ENCODE measurements at places on chromosomes 11 and 22.

DNA sequence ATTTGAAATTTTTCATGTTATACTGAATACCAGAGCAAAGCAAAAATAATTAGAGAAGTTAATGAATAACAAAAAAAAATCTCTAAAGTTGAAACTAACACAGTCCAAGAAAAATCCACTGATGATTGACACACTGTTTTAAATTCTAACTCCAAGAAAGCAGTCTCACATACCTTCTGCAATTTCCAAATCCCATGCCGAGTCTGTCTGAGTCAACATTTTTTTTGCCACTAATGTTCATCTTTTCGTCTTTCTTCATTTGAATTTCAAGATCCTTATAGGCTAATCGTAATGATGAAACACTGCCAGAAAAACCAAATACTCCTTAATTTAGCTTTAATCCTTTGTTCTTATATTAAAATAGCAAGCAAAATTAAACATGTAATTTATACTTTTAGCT, 39.5 kb downstream of the ARFGAP3 start:
- no peak for DNase-seq

- DNase-seq = no peak
These were observed 13.3 kb upstream of the MB start for GRCh38 chr22:35630387-35630793.

- peak; percentile 78 for DNase-seq
These were observed 32.3 kb downstream of the AMOTL1 start for GRCh38 chr11:94800414-94800813.

DNA sequence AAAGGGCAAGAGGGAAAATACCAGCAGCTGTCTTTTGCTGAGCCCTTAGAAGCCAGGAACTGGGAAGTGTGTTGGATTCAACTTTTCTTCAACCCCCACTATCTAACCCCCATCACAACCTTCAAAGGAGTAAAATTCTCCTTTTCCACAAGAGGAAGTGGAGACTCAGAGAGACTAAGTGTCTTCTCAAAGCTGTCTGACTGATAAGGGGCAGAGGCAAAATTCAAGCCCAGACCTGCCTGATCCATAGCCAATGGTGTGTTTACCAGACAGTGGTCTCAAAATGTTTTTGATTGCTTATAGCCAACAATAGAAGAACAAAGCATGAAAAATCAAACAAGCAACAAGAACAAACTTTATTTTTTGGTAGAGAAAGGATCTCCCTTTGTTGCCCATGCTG, 707.0 kb downstream of the NTM start:
- no peak for DNase-seq

GRCh38 chr11:119148720-119149017, 183 bp upstream of the ABCG4 start:
- DNase-seq = no peak

GRCh38 chr11:120244476-120245365, 4.8 kb downstream of the POU2F3 start:
- no peak for DNase-seq

DNA sequence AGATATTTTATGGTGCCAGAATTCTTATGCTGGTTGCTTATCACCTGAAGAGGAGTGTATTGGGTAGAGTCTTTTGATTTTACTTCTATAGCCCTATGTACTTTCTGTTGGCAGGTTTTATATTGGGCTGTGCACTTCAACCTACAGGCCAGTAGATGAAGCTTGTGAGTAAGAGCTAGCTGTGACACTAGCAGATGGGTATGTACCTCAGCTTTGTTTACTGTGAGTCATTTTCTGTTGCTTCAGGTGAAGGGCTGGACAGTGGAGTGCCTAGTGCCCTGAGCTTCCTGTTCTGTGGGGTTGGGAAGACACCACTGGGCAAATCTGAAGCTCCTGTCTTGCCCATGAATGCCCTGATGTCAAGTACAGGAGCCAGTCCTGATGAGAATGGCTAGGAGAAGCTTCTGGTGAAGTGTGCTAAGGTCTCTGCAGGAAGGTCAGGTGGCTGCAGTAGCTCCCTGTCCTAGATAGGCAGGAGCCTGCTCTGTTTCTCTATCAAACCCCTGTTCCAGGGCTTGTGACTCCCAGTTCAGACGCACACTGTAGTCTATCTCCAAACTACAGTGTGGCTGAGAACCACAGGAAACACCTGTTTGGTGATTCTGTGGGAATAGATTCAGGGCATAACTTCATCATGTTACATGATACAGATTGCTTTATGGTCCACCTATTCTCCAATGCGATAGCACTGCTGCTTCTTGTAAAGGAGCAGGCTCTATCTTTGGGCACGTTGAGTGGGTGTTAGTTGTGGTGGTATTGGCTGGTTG, 755.7 kb downstream of the KCNA4 start:
- DNase-seq = no peak

DNA sequence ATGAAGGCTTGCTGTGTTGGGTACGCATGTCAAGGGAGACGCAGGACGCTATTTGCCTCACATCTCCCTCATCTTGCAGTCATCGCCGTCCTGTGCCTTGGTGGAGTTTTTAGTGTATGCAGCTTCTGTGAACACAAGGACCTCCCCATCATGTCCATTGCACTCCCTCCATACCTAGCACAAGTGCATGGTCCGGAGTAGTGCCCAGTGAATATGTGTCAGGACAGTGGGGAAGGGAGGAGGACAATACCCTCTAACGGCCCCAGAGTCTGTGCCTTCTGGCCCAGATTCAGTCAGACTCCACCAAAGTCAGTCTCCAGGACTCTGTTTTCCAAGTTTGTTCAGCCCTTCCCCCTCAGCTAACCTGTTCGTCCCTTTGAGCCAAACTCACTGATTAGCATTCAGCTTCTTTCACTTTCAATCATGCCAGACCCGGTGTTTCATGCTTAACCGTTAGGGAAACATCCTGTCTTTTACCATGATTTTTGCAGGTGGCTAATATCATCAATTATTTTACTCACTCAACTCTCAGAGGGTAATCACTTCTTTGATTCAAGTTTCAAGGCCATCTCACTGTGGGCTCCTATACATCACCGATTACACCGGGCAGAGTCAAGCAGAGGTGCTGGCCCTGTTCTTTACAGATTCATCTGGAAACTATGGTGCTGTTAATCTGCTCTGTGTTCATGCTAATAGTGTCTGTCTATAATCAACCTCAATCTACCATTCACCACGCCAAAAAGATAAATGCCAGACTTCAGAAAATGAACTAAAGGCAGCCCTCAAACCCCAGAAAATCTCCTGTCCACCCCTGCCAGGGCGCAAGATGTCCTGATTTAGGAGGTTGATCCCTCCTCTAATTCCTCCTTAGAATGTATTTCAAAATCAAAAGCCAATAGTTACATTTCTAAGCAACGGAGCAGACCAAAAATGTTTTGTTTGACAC, 156.5 kb downstream of the RRAS2 start:
- DNase-seq = no peak

DNA sequence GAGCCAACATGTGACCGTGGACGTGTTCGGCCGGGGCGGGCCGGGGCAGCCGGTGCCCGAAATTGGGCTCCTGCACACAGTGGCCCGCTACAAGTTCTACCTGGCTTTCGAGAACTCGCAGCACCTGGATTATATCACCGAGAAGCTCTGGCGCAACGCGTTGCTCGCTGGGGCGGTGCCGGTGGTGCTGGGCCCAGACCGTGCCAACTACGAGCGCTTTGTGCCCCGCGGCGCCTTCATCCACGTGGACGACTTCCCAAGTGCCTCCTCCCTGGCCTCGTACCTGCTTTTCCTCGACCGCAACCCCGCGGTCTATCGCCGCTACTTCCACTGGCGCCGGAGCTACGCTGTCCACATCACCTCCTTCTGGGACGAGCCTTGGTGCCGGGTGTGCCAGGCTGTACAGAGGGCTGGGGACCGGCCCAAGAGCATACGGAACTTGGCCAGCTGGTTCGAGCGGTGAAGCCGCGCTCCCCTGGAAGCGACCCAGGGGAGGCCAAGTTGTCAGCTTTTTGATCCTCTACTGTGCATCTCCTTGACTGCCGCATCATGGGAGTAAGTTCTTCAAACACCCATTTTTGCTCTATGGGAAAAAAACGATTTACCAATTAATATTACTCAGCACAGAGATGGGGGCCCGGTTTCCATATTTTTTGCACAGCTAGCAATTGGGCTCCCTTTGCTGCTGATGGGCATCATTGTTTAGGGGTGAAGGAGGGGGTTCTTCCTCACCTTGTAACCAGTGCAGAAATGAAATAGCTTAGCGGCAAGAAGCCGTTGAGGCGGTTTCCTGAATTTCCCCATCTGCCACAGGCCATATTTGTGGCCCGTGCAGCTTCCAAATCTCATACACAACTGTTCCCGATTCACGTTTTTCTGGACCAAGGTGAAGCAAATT, 1.8 kb downstream of the FUT4 start:
- DNase-seq = no peak

GRCh38 chr11:74388678-74389327, 9.4 kb downstream of the PGM2L1 start:
- peak; percentile 42 for DNase-seq

- DNase-seq = no peak
These were observed 527 bp downstream of the CARD10 start for GRCh38 chr22:37518509-37519267.

DNA sequence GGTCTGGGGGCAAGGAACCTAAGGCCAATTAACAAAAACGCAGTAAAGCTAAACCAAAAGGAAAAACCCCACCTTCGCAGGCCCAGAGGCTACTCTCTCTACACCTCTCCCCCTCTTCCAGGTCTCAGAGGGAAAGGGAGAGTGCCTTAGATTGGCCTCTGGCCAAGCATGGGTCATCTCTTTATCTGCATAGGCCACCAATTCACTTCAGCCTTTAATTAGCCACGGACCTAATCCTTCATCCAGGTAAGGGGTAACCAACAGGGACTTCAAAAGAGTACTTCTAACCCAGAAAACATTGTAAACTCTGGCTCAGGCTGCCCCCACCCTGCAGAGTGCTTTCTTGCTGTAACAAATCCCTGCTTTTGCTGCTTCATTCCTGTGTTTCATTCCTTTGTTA, 9.4 kb downstream of the VSTM5 start:
- no peak for DNase-seq

- no peak for DNase-seq
These were observed 14.6 kb upstream of the SYT13 start for GRCh38 chr11:45300715-45301114.

GRCh38 chr11:117562136-117562535, 234.5 kb downstream of the CEP164 start:
- no peak for DNase-seq

DNA sequence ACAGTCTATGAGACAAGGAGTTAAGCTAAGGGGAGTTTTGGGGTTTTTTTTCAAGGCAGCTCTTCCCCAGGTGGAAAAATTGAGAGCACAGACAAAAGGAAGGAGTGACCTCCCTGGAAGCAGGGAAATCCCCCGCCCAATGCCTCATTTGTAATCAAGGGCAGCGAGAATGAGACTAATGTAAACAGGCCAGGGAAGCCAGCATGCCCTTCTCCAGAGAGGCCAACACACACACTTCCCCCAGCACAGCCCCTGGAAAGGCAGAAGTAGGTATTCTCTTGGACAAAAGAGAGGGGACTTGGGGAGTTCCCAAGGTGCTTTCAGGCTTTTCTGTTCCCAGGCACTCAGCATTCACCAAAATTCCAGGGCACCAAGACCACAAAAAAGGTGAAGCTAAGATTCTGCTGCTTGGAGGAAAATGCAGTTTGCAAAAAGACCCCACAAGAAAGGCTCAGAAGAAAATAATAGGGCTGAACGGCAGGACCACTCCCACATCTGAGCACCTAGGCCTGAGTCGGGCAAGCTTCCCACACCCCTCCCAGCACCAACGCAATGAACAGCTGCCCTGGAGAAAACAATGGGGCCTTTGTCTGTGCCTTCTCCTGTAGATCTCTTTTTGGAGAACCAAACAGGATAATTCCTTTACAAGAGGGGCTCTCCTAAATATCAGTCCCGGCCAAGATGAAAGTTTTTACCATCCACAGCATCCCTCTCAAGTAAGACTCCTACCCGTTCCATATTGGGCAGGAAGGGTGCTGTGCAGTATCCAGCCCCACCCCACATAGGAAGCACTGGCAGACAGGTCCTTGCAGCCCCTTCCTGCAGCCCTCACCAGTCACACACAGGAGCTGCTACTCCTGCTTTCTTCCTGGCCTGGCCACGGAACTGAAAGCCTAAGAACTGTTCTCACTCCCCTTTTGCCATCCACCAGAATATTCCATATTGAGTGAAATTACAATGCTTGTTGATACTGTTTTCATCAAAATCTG, 70.7 kb upstream of the AKIP1 start:
- DNase-seq = no peak

GRCh38 chr11:120386774-120387371, 50.7 kb downstream of the ARHGEF12 start:
- no peak for DNase-seq

GRCh38 chr22:30228509-30229359, 17.8 kb downstream of the LIF start:
- no peak for DNase-seq

DNA sequence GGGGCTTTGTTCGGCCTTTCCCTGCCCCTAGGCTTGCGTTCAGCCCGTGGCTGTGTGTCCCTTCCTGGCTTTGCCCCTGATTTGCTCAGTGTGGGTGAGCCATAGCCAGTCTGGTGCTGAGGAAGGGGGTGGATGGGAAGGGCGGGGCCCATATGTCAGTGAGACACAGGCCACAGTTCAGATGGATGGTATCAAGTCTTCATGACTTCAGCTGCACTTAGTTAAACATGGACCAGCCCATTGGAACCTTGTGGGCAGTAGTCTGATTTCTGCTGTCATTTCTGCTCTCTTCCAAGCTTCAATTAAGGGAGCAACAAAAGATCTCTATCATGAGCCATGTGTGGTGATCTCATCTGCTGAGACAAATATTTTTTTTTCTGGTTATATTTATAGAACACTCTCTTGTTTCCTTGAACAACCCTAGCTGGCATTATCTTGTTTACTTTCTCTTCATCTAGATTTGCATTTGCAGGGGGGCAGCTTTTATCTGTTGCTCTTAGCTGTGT, 21.6 kb upstream of the PEX26 start:
- DNase-seq = no peak

DNA sequence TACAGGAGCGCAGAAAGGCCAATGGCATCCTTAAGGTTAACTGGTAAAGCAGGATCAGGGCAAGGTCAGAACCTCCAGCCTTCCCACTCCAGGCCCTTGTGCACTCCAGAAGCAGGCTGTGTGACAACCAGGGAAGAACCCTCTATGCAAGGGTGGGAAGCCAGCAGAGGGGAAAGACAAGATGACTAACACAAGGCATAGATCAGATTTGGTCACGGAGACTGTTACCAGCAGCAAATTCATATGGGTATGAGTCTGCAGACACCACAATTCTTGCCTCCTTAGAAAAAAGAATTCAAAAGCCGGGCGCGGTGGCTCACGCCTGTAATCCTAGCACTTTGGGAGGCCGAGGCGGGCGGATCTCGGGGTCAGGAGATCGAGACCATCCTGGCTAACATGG, 39.8 kb upstream of the MTNR1B start:
- DNase-seq = no peak

DNA sequence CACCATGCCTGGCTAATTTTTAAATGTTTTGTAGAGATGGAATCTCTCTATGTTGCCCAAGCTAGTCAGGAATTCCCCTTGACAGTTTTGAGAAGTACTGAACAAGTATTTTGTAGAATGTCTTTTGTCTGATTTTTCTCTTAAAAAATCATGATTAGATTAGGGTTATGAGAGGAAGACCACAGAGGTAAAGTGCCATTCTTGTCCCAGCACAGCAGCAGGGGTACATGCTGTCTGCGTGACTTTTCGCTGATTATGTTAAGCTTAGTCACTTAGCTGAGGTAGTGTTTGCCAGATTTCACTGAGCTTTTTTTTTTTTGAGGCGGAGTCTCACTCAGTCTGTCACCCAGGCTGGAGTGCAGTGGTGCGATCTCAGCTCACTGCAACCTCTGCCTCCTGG, 13.6 kb upstream of the NUP160 start:
- no peak for DNase-seq
